ENCODE measurements at places on chromosomes 12 and 14.

DNA sequence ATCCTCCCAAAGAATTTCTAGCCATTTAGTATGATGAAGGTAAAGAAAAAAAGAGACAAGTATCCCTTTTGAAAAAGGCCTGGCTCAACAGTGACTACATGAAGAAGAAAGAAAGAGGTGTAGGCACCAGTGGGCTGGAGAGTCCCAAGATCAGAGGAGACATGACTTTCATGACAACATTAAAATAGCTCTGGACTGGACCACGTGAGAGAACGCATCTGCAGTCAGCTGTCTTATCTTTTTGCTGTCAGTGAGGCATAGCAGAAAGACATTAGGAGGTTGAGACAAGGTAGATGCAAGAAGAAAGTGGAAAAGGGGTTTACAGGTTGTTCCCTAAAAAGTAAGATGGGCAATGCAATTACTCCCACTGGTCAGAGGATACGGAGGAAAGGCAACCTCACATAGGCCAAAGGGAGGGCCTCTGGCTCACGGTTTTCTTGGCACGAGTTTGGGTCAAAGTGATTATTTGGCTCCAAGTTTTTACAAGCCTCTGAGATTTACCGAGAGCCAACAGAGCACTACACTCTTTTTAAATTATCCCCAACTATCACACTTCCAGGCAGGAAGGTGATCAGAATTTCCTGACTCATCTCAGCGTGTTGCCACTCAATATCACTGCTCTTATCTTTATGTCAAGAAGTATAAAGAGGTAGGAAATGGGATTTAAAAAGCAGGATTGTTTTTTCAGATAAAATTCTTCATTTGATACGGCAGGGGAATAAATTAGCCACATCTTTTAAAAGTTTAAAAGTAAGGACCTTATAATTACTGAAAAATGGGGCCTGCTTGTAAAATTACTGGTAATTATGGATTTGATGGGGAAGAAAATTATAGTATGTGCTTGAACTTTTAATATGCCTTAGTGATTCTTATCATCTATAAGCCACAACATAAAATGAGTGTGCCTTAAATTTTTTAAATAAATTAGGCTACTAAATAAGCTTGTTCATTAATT, 29.2 kb downstream of the TMTC1 start:
- no peak for DNase-seq
- H3K27ac ChIP-seq: no peak overlapping the region
- H3K36me3 ChIP-seq: no peaks in the 10 kb centered on the region

- H3K27me3 ChIP-seq: peaks cover 3% of the 10 kb centered on the region
- peak overlapping the region; percentile 84 for H3K27ac ChIP-seq
- H3K36me3 ChIP-seq: peaks cover 18% of the 10 kb centered on the region
- DNase-seq: no peak
- peak overlapping the region; percentile 93 for H3K4me3 ChIP-seq
- H3K4me1 ChIP-seq: peaks cover 63% of the 10 kb centered on the region
Observed at GRCh38 chr12:6929466-6930452, 2.0 kb downstream of the ATN1 start.

DNA sequence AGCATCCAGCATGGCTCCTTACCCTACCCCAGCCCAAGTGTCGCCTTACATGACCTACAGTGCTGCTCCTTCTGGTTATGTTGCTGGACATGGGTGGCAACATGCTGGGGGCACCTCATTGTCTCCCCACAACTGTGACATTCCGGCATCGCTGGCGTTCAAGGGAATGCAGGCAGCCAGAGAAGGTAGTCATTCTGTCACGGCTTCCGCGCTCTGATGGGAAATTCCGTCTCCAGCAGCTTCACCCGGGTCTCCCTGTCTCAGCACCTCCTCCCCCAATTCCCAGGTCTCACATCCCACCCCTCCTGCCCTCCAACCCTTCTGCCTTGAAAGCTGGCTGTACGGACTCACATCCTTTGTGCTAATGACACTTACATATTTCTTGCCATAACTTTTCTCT, 14.6 kb downstream of the PAX9 start:
- H3K36me3 ChIP-seq: no peaks in the 10 kb centered on the region
- no peak overlapping the region for H3K27ac ChIP-seq
- no peak for DNase-seq
- H3K4me1 ChIP-seq: no peaks in the 10 kb centered on the region
- H3K4me3 ChIP-seq: no peak overlapping the region

DNA sequence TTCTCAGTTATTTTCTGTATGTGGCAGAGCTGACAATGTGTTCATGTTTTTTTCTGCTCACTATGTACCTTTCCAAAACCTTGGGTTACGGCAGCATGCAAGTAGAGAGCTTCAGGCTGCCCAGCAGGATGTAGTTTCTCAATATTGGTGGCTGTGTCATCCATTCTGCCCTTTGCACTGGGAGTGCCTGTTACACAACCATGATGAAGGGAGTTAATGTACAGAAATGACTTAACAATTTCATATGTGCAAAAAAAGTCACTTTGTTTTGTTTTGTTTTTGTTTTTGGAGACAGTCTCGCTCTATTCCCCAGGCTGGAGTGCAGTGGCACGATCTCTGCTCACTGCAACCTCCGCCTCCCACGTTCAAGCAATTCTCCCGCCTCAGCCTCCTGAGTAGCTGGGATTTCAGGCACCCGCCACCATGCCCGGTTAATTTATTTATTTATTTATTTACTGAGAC, 6.1 kb upstream of the CNIH1 start:
- H3K4me3 ChIP-seq: no peak overlapping the region
- no peaks in the 10 kb centered on the region for H3K36me3 ChIP-seq
- no peak overlapping the region for H3K27ac ChIP-seq
- peaks cover 17% of the 10 kb centered on the region for H3K27me3 ChIP-seq
- peaks cover 7% of the 10 kb centered on the region for H3K4me1 ChIP-seq
- no peak for DNase-seq

- H3K27me3 ChIP-seq: no peaks in the 10 kb centered on the region
- H3K4me1 ChIP-seq: no peaks in the 10 kb centered on the region
- H3K4me3 ChIP-seq: no peak overlapping the region
- DNase-seq: no peak
Observed at GRCh38 chr12:90207799-90208198, 499.2 kb upstream of the ATP2B1 start.

GRCh38 chr12:118689793-118690192, 291.5 kb upstream of the SRRM4 start:
- no peaks in the 10 kb centered on the region for H3K4me1 ChIP-seq
- no peak overlapping the region for H3K4me3 ChIP-seq
- no peak for DNase-seq
- no peaks in the 10 kb centered on the region for H3K36me3 ChIP-seq
- peaks cover 2% of the 10 kb centered on the region for H3K27me3 ChIP-seq

DNA sequence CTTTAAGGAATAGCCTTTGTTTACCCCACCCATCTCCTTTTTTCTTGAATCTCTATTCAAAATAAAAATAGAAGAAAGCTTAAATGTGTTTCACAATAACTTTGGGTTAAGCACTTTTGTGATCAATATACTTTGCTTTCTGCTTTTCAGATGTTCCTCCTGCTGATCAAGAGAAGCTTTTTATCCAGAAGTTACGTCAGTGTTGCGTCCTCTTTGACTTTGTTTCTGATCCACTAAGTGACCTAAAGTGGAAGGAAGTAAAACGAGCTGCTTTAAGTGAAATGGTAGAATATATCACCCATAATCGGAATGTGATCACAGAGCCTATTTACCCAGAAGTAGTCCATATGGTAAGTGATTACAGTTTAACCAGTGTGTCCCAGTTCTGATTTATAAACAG, 95.0 kb downstream of the PPP2R5C start:
- H3K4me1 ChIP-seq: peaks cover 65% of the 10 kb centered on the region
- no peak for DNase-seq
- H3K4me3 ChIP-seq: no peak overlapping the region

- no peak overlapping the region for H3K27ac ChIP-seq
- peaks cover 5% of the 10 kb centered on the region for H3K27me3 ChIP-seq
- peaks cover 4% of the 10 kb centered on the region for H3K4me1 ChIP-seq
- DNase-seq: peak; percentile 34
- no peak overlapping the region for H3K4me3 ChIP-seq
Observed at GRCh38 chr12:69639400-69640016, 28.8 kb upstream of the LRRC10 start.

- H3K36me3 ChIP-seq: no peaks in the 10 kb centered on the region
- no peak overlapping the region for H3K27ac ChIP-seq
- no peak for DNase-seq
- H3K4me1 ChIP-seq: no peaks in the 10 kb centered on the region
- no peaks in the 10 kb centered on the region for H3K27me3 ChIP-seq
- H3K4me3 ChIP-seq: no peak overlapping the region
Observed at GRCh38 chr12:59155448-59155847, 235.1 kb upstream of the LRIG3 start.

GRCh38 chr14:29712601-29713000, 215.0 kb downstream of the PRKD1 start:
- H3K4me3 ChIP-seq: no peak overlapping the region
- H3K4me1 ChIP-seq: no peaks in the 10 kb centered on the region
- no peak for DNase-seq
- H3K27me3 ChIP-seq: no peaks in the 10 kb centered on the region

DNA sequence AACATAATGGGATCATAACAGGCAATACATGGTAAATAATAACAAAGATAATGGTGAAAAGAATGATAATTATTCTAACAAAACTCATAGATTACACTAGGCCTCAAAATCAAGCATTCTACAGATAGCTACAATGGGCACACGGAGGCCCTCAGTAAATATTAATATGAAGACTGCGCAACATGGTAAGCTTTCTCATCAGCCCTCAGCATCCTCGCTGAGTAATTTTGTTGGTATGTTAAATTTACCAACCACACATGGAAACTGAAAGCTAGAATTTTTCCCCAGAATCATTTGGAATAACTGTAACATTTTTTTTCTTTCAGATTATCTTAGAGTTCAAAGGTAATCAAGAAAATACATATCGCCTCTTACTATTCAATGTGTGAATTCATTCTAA, 74.2 kb upstream of the PYGL start:
- H3K27ac ChIP-seq: no peak overlapping the region
- H3K27me3 ChIP-seq: peaks cover 4% of the 10 kb centered on the region
- no peak overlapping the region for H3K4me3 ChIP-seq
- DNase-seq: no peak
- no peaks in the 10 kb centered on the region for H3K36me3 ChIP-seq
- no peaks in the 10 kb centered on the region for H3K4me1 ChIP-seq

DNA sequence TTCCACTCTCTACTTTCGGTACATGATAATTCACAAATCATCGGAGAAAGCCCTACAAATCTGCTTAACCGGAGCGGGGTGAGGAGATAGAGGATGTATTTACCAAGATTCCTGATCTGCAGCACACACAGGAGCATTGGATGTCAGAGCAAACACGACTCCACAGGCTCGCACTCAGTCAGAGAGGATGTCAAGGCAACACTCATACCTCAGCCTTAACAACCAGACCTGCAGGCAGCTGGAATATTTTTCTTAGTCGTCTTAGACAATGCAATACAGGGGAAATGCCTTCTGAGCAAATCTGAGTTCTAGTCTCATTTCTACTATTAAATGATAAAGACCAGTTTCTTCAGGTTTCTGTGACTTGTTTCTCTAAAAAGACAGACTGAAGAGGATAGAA, 159.3 kb upstream of the CPNE8 start:
- DNase-seq: no peak
- no peak overlapping the region for H3K27ac ChIP-seq
- H3K4me1 ChIP-seq: no peaks in the 10 kb centered on the region
- no peak overlapping the region for H3K4me3 ChIP-seq

All from activated T-helper 1 cell treated with anti-CD3 and anti-CD28 coated beads, Interleukin-12 subunit alpha, Interleukin-12 subunit beta, Interleukin-2, Interleukin-4 antibody, amounts not matched to agents 30 ng/mL and 10 ng/mL and 1 ng/mL, durations not matched to agents 14 hours and 24 hours and 36 hours (primary cell).